ENCODE measurements at places on chromosomes 5 and 9.

DNA sequence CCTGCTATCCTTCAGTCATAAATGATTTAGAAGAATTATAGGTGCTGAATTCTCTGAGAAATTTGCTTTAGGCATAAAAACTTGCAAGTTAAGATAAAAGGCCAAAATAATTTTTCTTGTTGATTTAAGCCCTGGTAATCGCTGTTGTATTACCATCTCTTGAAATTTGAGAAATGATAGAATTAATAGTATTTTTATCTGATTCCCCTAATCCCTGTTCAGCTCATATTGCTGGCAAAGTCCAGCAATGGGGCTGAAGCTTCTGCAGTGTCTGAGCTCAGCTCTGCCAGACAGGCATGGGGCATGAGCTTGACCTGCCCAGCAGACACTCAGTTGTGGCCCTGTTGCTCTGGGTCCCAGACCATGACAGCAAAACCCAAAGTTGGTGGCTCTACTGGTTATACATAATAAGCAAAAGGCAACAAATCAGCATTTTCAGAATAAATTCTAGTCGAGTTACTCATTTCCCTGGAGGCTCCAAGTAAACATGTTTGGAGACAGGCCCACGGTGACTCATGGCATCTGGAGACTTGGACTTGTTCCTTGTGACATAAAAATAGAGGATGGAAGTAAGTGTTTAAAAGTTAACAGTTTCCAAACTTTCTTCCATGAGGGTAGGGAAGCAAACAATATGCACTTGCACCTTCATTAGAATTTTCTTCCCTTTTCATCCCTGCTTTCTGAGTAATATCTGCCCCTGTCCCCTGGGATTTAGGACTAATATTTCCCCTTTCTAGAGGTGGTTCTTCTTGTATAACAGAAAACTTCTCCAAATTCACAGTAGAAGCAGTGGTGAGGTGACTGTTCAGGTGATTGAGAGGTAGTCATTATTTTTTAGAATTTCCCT lies 60.2 kb upstream of the SLC2A8 start:
- DNase-seq = no peak

DNA sequence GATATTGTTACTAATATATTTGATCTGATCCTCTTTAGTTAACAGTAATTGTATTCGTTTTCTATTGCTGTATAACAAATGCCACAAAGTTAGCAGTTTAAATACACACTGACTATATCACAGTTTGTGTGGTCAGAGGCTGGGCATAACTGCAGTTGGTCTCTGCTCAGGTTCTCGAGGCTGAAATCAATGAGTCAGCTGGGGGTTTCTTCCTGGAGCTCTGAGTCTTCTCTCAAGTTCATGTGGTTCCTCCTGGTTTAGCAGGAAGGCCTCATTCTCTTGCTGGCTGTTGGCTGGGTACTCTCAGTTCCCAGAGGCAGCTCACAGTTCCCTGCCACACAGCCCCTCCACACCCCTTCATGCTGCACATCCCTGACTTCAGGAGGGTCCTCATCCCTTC lies 20.7 kb downstream of the COL23A1 start:
- no peak for DNase-seq

GRCh38 chr9:126965541-126966428 lies 51.2 kb downstream of the RALGPS1 start:
- DNase-seq = no peak

- no peak for DNase-seq
Measured at GRCh38 chr5:59005934-59006701, 423.2 kb downstream of the RAB3C start.

DNA sequence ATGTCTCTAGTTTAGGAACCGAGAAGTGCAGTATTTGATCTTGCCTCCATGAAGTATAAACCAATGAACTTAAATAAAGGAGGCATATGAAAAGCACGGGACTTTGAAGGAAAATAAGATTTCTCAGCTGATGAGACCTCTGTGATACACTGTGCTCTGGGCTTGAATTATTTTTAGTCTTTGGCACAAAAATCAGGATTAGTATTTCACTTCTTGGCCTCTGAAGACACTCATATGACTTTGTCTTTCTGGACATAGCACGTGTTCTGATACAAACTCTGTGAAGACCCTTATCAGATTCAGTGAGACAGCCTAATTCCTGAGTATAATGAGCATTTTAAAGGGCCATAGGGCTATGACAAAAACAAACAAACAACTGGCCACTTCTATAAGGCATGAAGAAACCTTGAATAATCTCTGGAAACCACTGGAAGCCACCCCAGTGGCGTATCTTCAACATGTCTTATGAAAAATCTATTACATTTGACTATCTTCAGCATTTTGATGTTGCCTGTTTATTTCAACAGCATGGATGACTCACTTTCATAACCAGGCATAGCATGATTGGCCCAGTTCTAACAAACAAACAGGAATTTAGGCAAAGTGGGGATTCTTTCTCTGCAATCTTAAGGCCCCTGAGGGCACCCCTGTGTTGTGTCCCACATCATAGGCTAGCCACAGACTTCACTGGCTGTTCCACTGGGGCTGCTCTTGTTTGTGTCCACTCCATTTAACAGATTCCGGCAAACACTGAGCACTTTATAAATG lies 90.3 kb upstream of the ZNF462 start:
- DNase-seq = no peak

GRCh38 chr5:89668821-89669220 lies 740.7 kb downstream of the CETN3 start:
- no peak for DNase-seq

GRCh38 chr9:136662656-136663581 lies at the start of gene EGFL7:
Gene EGFL7, plus strand, starts transcription at chr9:136662916. Its CDS starts 5,367 bp downstream, at chr9:136668283.
- DNase-seq = no peak

GRCh38 chr5:72040513-72040912 lies 66.8 kb upstream of the MAP1B start:
- no peak for DNase-seq

GRCh38 chr5:113038714-113039113 lies 62.1 kb downstream of the DCP2 start:
- no peak for DNase-seq

DNA sequence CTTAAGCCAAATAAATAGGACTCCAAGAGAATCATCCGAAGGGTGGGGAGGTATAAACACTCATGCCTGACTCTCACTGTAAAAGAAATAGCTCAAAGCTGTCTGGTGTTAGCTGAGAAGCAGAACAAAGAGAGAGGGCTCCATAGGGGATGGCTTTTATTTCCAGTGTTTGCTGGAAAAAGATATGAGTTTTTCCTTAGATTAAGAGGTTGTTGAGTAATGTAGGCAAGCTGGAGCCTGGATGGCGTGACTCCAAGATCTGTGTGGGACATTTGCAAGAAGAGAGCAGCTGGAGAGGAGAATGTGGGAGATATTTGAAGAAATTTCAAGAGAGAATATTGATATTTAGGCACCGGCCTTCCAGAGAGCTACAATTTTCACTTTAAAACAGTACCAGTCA lies 793.7 kb upstream of the RGMB start:
- no peak for DNase-seq
